ENCODE measurements at places on chromosomes 3 and 15.

DNA sequence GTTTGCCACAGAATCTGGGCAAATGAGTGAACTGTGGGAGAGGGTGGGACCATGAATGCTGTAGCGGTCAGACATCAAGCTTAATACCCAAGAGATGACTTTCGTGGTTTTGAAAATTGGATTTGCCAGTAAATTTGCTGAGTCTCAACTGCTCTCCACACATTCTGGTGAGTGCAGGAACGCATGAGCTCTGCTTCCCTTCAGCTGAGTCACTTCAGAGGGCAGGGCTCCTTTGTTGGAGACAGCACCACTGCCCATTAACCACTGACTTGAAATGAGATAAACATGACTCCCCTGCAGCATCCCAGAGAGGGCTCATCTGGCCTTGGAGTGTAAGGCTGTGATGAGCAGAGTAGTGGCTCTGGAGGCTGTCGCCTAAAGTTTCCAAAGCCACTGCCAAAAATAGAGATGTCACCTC lies 22.6 kb downstream of the RARRES1 start:
- DNase-seq, result no peak

DNA sequence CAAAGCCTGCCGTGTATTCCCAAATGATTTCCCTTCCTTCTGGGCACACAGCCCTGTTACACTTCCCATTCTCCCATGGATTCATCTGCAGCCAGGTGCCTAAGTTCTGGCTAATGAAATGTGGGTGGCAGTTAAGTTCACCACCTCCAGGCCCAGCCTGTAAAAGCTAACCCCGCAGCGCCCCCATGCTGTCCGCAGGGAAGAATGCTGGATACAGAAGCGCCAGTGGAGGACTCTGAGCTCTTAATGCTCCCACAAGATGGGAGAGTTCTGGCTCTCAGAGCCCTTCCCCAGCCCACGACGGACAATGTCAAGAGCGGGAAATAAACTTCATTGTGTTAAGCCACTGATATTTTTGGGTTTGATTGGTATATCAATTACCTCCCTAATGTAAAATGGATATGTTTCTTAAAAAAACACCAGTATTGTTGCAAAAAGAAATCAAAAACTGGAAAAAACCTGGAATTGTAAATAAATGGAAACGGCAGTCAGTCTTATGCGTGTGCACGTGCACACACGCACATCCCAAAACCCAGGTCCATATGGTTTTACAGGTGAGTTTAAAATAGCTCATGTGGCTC lies 37.7 kb upstream of the FGD5 start:
- DNase-seq, result no peak

DNA sequence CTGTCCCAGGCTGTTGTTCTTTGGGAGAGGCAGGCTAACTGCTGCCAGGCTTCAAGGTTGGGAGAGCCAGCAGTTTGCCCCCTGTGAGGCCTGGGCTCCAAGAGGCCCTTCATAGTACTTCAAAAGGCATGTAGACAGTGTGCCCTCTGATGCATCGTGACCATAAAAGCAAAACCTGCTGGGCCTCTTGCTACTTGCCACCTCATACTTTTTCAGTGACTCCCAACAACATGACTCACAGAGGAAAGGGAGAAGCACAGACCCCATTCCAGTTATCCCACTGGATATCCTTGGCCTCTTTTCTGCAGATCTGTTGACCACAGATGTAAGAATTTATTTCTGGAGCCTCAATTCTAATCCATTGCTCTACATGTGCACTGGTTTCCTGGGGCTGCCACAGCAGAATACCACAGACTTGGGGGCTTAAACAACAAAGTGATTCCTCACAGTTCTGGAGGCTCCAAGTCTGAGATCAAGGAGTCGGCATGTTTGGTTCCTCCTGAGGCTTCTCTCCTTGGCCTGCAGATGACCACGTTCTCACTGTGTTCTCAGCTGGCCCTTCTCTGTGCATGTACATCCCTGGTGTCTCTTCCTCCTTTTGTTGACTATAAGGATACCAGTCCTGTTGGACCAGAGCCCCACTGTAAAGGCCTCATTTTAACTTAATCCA lies 8.9 kb upstream of the NSMCE3 start:
- DNase-seq, result no peak

GRCh38 chr15:59236394-59236793 lies 29.8 kb downstream of the LDHAL6B start:
- DNase-seq, result no peak

- DNase-seq, result no peak
These were observed 467.9 kb upstream of the ATP11B start for GRCh38 chr3:182325213-182325950.

DNA sequence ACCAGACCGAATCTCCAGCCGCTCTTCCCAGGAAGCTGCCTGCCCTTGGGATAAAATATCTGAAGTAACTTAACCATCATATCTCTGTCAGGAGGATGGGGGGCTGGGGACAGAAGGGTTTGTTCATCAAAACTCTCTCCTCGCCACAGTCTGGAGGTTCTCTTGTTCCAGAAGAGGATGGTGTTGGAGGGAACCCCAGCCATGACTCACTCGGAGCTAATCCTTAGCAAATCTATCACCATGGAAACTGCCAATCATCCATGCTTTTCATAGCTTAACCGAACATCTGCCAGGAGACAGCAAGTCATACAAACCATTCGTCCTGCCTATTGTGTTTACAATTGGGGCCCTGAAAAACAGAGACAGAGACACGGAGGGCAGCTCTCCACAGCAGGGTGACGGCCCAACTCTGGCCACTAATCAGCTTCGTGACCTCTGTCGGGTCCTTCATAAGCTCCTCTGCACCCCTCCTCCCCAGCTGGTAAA lies 73.8 kb upstream of the HEG1 start:
- no peak for DNase-seq

GRCh38 chr3:48543271-48543866 lies 13.2 kb downstream of the PFKFB4 start:
- no peak for DNase-seq

- no peak for DNase-seq
These were observed 384.3 kb upstream of the RARB start for GRCh38 chr3:25043749-25044148.

- no peak for DNase-seq
These were observed 501 bp downstream of the NDN start for GRCh38 chr15:23686466-23687142.
